CD4-positive, alpha-beta T cell treated with Interleukin-15 for 4 hours (primary cell): ENCODE measurements at places on chromosomes 7 and 10.
A peak's percentile ranks its signal among the peaks of the same experiment; 100 is the strongest.

DNA sequence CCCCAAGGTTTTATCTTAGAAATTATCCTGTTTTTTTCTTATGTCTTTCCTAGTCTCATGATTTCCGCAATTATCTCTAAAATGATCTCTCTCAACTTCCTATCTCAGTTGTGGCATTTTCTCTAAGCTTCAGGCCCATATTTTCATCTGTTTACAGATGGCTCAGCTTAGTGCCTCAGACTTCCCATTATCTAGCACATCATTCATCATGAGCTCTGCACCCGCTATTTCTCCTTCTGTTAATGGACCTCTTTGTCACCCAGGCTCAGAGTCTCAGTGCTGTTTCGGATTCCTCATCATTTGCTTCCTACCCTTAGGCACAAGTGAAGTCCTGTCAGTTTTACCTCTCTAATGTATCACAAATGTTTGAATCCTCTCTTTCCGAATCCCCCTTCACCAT, 84.1 kb downstream of the BMPR1A start:
- DNase-seq = no peak

DNA sequence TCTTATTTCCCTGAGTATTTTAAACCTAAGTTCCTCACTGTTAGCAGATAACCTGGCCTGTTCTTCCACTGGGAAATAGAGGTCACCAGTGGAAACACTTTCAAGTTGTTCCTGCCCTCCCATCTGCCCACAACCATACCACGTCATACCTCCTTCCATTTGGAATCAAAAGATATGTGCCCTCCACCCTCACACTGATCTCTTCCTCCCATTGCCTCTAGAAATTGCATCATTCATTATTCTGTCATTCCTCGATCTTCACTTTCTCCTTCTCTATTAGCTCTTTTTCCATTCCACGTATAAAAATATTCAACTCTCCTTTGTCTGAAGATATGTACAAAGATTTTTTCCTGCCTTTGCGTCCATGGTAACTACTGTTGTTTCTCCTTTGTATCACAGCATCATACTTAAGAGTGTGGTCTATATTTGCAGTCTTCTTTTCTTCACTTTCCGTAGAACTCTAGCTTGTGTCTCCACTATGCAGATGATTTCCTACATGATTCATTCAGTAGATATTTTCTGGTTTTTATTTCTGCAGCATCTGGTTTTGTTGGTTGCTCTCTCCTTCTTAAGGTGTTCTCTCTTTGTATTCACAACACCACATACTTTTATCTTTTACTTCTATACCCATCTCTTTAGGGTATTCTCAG, 312.3 kb downstream of the REEP3 start:
- no peak for DNase-seq

- no peak for DNase-seq
These were observed 581.7 kb downstream of the SDK1 start for GRCh38 chr7:3882782-3883181.

DNA sequence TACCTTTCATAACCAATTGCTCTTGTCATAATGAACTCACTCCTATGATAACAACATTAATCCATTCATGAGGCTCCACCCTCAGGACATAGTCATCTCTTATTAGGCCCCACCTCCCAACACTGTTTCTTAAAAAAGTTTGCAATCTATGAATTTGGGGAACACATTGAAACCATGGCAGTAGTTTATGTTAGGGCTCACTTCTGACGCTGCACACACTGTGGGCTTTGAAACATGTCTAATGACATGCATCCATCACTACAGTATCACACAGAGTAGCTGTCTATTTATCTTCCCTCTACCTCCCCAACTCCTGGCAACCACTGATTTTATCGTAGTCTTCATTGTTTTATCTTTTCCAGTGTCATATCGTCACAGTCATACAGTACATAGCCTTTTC, 299.8 kb downstream of the GLRX3 start:
- no peak for DNase-seq

GRCh38 chr7:92588561-92588960, 1.6 kb downstream of the FAM133B start:
- no peak for DNase-seq

DNA sequence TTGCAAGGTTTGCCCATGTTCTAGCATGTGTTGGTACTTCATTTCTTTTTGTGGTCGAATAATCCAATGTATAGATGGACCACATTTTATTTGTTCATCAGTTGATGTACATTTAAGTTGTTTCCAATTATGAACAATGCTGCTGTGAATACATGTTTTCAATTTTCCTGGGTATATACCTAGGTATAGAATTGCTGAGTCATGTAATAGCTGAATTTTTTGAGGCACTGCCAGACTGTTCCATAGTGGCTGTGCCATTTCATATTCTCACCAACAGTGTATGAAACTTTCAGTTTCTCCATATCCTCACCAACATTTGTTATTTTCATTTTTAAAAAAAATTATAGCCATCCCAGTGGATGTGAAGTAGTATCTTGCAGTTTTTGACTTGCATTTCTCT, 90.5 kb downstream of the EZH2 start:
- DNase-seq = no peak

- DNase-seq = no peak
These were observed 85.5 kb downstream of the PRTFDC1 start for GRCh38 chr10:24866604-24867583.

- DNase-seq = peak; percentile 40
These were observed 6.6 kb downstream of the NPC1L1 start for GRCh38 chr7:44534501-44534900.

DNA sequence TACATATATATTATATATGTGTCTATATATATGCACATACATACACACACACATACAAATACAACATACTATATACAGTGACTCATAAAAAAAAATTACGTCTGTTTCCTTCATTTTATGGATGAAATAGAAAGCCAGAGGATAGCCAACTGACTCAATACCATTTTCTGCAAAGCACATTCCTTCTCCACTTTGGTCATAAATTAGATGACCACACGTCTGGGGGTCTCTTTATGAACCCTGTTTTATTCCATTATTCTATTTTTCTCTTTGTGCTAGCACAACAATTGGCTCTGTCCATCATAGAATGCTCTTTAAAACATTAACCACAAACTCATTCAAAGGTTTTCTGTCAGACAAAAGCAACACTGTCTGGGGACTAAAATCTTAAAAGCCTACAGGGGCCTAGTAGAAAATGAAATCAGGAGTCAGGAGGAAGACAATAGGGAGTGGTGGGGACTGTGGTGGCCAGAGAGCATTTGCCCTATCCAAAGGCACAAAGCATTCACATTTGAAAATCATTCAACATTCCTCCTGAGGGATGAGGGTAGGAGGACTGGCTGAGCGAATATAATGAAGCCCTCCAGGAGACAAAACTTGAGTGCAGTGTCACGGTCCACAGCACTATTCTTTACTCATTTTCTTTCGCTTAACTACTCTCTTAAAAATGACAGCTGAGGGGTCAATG, 4.3 kb downstream of the CUBN start:
- DNase-seq = no peak

DNA sequence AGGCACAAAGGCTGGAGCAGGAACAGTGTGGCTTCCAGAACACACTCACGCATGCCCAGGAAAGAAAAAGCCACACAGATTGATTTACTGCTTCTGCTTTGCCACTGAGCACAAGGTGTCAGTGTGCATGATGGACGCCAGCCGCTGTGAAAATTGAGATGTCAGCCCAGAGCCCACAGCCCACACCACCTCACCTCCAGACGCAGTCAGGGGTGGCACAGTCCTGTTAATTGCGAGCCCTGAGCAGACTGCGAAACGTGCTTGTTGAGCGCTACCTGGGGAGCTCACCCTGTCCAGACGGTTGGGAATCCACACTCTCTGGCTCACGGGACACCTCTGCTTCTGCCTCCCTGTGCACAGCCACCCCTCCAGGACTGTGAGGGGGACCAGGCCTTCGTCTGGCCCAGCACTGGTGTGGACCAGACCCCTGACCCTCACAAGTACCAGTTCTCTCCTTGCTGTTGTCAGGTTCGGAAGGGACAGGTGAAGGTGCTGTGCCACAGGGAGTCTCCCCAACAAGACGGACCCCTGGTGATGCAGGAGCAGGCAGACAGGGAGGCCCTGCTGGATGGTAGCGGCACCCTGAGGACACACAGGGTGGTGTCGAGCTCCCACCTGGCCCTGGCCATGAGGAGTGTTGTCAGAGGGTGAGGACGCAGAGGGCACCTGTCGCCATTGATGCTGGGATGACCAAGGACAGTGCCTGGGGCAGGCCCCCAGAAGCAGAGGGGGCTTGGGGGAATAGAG, 15.3 kb downstream of the RASGEF1A start:
- DNase-seq = no peak

- DNase-seq = no peak
These were observed 266.5 kb downstream of the GPR158 start for GRCh38 chr10:25441270-25441669.

DNA sequence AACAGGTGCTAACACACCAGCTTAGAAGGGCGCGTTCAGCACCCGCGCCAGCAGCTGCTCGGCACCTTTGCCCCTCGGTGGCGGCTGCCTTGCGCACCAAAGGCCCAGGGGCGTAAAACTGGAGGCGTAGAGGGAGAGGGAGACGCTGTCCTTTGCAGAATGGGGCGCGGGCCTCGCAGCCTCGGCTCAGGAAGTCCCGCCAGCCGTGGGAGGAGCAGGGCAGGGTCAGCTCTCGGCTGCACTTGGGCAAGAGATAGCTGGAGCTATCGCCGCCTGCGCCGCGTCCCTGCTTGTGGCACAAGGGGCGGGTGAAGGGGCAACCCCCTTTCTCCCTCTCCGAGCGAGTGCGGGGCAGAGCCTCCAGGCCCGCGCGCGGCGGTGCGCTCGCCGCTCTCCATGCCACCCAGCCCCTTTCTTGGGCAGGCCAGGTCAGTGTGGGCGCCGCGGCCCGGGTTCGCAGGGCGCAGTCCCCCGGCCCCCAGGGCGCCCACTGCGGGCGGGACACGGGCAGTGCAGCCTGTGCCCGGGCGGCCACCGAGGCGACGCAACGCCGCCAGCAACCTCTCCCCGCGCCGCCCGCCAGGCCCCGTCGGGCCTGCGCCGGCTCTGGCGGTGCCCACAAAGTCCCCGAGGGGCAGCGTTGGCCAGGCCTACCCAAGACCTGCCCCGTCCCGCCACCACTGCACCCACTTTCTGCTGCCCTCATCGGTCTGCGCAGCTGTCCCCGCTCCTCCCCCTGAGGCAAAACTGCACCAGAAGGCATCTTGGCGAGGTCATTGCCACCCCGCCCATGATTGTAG, 4.1 kb downstream of the NEUROD6 start:
- no peak for DNase-seq

GRCh38 chr7:134126146-134126545, 994 bp upstream of the LRGUK start:
- DNase-seq = no peak

GRCh38 chr10:28444031-28444430, 88.9 kb upstream of the WAC start:
- DNase-seq = no peak

DNA sequence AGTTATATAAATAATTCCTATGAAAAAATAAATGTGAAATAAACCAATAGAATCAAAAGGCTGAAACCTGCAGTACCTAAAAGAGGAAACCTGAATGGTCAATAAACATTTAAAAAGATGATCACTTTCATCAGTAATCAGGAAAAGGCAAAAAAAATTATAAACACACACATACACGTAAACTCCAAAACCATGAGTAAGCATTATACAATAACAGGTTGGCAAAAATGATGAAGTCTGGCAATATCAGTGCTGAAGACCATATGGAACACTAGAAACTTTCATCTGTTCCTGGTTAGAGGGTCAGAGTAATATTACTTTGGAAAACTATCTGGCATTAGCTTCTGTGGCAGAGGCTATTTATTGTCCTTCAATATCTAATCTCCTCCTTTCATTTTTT, 38.5 kb downstream of the PTF1A start:
- no peak for DNase-seq

- no peak for DNase-seq
These were observed 21.9 kb upstream of the ANTXRL start for GRCh38 chr10:46264737-46265368.

DNA sequence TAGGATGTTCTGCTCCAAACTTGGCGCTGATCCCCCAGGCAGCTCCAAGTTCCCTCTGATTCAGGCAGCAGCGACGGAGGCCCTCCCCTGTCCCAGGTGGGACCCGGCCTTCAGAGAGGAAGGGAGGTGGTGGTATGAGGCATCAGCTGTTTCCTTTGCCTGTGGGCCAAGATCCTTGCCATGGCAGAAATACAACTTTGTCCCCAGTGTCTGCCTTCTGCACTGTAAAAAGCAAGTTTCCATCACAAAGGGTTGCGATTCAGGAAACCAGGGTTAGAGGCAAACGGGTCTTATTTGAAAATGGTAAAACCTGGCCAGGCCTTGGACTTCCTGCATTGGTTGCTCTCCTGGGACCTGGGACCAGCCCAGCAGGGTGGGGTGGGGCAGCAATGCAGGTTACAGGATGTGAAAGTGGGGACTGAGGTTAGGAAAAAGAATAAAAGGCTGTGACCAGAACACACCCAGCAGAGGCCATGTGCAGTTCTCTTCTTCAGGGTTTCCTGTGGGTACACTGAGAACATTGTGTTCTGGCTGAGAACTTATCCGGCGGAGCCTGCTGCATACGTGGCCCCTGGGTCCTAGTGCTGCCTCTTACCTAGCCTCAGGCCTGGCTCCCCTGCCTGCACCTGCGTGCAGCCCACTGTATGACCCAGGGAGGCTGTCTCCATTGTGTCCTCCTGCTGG, 25.1 kb upstream of the DDIT4 start:
- peak; percentile 75 for DNase-seq

DNA sequence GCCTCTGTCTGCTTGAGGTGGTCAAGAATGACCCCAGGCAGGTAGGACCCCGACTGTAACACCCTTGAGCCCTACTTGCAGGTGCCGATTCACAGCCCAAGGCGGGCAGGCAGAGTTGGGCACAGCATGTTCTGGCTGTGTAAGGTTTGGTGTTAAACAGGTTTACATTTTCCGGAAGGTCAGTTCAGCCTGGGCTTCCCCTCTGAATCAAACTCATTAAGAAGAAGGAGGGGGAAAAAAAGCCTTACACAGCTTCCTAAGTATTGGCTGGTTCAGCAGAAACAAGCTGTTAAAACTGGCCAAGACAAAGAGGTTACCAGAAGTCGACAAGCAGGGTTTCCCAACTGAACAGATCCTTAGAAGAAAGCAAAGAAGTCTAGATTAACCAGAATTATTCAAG, 132.7 kb downstream of the PRPF18 start:
- no peak for DNase-seq

DNA sequence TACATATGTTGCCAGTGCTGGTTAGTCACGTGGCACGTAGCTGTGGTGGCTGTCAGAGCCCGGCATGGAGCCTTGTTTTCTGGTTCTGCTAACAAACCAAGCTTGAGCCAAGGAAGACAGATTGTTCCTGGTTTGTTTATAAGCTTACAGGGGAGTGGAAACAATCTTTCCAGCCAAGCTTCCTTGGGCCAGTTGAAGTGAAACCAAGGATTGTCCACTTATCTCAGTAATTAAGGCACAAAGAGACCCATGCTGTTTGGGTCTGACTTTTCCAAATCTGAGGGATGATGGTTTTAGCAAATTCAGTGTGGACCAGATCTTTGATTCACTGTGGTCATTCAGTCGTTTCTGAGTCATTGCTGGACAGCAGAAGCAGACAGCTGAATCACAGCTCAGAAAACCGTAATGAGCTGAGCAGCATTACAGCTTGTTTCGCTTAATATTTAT, 297.3 kb upstream of the COBL start:
- DNase-seq = no peak

- DNase-seq = no peak
These were observed 199.0 kb upstream of the ZMIZ1 start for GRCh38 chr10:78869508-78870454.
